ENCODE measurements at places on chromosomes 6 and 20. TPM values are rescaled to one million over a fixed set of nuclear protein-coding genes. Genes with fewer than 3 reads are reported as not detected.

DNA sequence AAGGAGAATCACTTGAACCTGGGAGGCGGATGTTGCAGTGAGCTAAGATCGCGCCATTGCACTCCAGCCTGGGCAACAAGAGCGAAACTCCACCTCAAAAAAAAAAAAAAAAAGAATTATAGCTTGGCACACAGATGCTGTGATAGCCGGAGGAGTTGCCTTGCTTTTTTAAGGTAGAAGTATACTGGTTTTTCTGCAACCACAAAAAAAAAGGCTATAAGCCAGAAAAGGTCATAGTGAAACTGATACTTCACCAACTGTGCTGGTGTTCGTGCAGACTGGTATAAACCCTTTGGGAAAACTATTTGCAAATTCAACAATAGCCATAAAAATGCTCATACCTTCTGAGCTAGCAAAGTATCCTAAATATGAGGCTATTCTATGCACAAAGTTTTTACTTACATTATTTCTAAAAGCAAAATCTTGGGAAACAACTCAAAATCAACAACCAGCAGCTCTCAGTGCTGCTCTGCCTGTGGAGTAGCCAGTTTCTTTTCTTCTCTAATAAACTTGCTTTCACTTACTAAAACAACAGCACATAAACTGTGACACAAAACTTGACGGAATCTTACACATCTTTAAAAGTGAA, 44.0 kb downstream of the B4GALT5 start:
- DNase-seq, result no peak

DNA sequence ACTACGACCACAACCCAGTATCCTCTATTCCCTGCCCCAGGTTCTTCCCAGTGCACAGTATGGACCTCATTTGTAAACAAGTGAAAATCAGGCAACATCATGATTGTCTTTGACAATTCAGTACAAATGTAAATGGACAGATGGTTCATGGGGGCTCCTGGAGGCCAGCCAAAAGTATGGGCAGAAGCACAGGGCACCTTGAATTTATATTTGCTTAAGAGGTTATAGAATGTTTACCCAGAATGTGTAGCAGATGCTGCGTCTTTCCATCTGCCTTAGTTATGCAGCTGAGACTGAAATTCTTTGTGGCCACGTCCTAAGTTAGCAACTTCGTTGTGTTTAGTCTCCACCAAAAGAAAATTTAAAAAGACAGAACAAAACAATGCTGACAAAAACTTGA, 559.6 kb upstream of the NRSN1 start:
- DNase-seq, result no peak

- DNase-seq, result no peak
Measured at GRCh38 chr6:163338671-163339405, 75.7 kb upstream of the QKI start.

DNA sequence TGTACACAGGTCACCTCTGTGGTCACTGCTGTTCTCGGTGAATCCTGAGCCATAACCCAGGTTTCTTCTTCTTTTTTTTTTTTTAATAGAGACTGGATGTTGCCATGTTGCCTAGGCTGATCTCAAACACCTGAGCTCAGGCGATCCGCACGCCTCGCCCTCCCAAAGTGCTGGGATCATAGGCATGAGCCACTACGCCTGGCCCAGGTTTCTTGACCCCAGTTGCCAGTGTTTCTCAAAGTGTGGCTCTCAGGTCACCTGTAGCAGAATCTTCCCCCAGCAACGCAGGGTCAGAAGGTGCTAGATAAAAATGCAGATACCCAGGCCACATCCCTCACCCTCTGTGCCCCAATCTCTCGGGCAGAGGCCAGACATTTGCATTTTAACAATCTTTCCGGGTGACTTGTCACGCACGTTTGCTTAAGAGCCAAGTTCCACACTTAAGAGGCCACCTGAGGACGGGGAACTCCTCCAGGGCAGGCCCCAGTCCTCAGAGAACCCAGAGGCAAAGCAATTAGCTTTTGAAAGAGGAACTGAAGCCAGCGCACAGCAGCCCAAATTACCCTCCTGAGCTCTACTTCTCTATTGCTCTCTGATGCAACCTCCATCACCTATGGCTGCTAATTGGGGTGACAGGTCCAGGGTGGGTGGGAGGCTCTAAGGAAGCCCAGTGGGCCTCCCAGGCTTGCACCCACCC, 81.8 kb downstream of the NFATC2 start:
- no peak for DNase-seq

DNA sequence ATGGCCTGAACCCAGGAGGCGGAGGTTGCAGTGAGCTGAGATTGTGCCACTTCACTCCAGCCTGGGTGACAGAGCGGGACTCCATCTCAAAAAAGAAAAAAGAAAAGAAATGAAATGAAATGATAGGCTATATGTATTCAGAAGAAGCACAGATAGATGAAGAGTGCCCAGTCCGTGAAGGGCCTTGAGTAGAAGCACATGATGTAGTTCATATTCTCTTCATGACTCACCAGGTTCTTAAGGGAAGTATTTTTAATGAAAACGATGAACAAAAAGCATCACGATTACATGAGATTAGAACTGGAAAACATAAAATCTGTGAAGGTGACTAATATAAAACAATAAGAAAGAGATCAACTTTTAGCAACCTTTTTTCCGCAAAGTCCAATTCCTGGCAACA, 29.8 kb downstream of the TPD52L1 start:
- no peak for DNase-seq

- DNase-seq, result peak; percentile 10
Measured at GRCh38 chr6:38170666-38171355, 351.3 kb downstream of the ZFAND3 start.

DNA sequence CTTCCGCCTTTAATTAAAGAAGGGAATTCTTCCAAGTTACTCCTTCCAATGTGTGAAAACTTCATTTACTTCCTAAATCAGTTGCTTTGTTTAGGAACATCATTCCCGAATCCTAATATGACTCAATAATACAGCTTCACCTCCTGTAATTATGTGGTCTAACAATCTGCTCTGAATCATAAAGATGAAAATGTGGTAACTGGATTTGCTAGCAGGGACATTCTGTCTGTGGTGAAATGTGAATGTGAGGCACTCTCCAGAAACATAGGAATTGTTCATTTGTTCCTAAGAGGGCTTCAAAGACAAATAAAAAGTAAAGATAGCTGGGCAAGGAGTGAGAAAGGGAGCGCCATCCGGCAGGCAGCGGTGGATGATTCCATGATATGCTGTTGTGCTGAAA, 678.1 kb downstream of the KIF16B start:
- no peak for DNase-seq

DNA sequence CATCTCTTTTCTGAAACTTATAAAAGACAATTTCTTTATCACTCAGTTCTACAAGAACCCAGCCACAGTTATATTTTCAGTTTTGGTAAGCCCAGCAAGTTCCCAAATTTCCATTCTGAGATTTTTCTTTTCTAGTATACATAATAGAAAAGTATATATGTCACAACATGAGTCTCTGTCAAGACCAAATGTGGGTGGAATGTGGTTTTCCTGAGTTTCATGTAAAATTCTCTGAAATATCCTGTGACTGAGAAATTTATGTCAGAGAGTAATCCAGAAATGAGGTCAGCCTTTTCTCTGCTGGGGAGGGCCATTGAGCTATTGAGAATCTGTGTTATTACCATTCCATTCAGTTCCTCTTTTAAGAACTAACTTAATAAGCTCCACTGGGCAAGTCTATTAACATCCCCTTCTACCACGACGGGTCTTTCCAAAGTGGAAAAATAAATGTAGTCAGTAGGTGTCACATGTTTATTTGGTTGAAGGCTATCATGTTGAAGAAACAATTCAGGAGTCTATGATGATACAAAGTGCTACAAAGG, 100.7 kb upstream of the HMGN3 start:
- no peak for DNase-seq

DNA sequence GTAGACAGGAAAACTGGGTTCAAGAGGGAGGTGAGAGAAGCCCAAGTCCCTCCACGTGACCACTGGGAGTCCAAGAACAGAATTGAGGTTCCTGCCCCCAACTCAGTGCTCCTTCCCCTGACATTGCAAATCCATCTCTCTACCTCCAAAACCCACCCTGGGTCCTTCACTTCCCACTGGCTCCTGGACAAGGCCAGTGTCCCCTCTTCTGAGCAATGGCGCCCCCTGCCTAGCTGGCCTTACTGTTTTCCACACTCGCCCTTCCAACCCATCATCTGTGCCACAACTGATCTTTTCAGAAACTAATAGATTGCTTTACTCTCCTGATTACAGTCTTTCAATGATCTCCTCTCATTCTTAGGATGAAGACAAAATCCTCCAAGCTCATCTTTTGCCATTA, 200.3 kb downstream of the ANKRD60 start:
- DNase-seq, result no peak

GRCh38 chr6:10384610-10385523, 30.0 kb downstream of the TFAP2A start:
- no peak for DNase-seq

DNA sequence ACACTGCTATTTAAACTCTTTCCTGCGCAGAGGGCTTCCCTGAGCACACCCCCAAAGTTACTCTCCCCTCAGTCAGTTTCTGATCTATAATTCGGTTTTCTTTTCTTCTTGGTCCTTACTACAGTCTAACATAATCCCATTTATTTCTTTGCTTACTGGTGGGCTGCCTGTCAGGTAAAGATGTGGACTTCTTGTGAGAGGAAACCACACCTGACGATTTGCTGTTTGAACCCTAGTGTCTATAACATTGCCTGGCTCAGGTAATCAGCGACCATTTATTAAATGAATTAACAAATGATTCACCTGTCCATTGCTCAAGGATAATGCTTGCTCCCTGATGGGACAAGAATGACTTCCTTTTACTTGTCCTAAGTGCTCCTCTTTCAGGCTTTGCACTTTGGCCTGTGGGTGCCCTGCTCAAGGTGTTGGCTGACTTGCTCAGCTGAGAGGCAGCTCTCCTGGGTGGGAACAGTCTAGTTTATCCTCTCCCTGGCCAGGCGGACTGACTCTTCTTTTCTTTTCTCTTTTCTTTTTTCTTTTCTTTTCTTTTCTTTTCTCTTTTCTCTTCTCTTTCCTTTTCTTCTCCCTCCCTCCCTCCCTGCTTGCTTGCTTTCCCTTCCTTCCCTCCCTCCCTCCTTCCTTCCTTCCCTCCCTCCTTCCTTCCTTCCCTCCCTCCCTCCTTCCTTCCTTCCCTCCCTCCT, 233.1 kb downstream of the BCAS1 start:
- no peak for DNase-seq

- DNase-seq, result no peak
Measured at GRCh38 chr6:32064706-32065105, 26.5 kb downstream of the CYP21A2 start.

Gene SOX18
- total RNA-seq, result 48.3 TPM

Gene FRS3
- 5.9 TPM for total RNA-seq

Data from lower lobe of right lung (tissue), 2 donors.